ENCODE measurements at places on chromosomes 7 and 10.

- DNase-seq, result no peak
These were observed 486.2 kb upstream of the KLF6 start for GRCh38 chr10:4271193-4271592.

GRCh38 chr7:21251151-21251800 is 176.6 kb upstream of the SP4 start:
- DNase-seq, result no peak

DNA sequence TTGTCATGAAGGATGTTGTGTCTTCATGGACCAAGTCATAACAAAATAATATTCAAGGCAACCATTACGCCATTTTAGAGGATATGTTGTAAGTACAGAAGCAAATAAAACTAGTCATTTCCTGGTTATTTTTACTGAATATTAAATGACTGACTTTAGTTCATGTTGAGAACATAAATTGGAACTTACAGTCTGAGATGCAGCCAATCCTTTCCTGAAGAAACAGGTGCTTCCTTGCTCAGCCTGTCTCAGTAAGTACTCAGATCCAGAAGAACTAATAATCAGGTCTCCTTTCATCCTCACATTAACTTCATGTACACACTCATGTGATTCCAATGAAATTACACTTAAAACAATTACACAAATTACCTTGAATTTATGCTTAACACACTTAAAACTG is 12.3 kb downstream of the SEMA3A start:
- no peak for DNase-seq

DNA sequence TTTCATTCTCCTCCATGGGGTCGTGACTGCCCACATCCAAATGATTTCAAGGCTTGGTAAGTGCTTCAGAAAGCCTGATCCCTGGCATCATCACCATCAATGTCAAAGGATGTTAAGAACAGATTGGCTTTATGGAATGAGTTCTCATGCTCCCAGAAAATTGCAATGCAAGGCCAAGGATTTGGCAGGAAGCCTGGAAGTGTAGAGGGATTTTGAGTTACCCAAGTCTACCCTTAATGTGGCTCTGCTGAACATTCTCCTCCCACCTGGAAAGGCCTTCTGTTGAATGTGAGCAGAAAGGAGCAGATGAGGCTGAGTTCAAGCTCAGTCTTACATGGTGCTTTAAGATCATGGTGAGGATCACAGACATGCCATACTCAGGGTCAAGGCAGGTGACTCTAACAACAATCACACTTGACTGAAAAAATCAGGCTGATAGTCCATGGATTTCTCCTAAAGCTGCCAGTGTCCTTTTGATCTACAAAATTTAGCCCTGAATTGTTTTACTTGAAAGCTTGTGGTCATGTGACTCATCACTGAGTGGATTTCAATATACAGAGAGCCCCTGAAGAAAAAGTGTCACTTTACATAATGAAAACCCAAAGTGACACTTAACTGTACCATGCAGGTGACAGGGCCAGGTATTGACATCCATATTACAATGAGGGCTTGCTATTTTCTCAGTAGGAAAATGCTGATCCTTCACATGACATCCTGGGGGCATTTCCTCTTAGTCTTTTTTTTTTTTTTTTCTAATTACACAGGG is 111.1 kb upstream of the PDLIM1 start:
- DNase-seq, result no peak

GRCh38 chr10:121337427-121337826 is 260.8 kb downstream of the FGFR2 start:
- no peak for DNase-seq

GRCh38 chr7:12713625-12714378 is 26.4 kb downstream of the ARL4A start:
- no peak for DNase-seq

- no peak for DNase-seq
These were observed 73.0 kb downstream of the PLXDC2 start for GRCh38 chr10:19889256-19889655.

- peak; percentile 48 for DNase-seq
These were observed 41.3 kb upstream of the SRPK2 start for GRCh38 chr7:105429746-105430612.

DNA sequence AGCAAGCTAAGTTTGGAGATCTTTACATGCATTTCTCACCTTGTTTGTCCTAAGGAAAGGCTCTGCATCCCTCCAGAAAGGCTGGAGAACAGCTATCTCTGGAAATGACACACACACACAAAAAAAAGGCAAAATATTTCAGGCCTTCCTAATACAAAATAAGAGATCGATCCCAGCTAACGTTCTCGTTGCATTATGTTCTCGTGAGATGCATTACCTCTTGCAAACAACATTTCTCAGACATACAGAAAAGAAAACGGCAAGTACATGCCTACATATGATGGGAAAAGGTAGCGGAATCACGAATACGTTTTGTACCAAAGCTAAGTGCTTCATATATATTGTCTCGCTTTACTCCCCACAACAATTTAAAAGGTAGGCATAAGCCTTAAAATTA is 488 bp downstream of the MTERF1 start:
- DNase-seq, result no peak

DNA sequence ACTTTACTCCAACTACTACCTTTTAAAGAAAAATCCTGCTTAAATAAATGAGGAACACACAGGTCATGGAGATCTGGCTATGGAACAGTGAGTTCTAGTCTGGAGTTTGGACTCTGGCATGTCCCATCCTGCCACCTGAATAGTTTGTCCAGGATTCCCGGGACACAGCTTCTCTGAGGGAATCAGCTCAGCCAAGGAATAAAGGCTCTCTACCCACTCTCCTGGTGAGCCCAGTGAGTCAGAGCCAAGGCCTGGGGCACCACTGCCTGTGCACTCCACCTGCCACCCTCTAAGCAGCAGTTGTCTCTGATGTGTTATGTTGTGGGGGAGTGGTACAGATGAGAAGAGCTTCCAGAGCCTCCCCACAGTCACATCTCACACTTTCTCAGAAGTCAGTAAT is 113.5 kb downstream of the HTR5A start:
- DNase-seq, result no peak

- no peak for DNase-seq
These were observed 38.2 kb upstream of the SLC29A3 start for GRCh38 chr10:71280825-71281224.

- no peak for DNase-seq
These were observed 7.3 kb downstream of the EVX1 start for GRCh38 chr7:27249724-27250556.

DNA sequence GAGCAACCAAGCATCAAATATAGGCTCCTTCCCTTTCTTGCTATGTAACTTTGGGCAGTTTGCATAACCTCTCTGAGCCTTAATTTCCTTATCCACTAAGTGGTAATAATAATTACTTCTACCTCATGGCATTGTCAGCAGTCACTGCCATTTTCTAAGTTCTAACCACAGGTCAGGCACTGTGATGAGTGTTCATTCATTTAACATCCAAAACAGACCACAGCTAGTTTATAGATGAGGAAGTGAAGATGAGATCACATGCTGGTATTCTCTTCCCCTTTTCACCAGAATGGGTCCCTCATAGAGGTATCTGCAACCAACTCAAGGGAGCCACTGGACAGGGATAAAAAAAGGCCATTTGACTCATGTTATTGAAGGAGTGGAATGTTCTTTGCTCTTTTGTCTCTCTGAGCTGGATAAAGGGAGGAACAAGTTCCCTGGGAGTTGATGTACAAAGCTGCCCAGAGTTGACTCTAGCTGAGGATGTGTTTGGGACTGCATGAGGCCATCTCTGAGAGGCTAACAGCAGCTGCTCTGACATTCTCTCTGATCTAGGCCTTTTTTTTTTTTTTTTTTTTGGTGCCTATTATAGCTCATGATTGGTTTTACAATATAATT is 65.0 kb downstream of the DNAJC12 start:
- peak; percentile 67 for DNase-seq

DNA sequence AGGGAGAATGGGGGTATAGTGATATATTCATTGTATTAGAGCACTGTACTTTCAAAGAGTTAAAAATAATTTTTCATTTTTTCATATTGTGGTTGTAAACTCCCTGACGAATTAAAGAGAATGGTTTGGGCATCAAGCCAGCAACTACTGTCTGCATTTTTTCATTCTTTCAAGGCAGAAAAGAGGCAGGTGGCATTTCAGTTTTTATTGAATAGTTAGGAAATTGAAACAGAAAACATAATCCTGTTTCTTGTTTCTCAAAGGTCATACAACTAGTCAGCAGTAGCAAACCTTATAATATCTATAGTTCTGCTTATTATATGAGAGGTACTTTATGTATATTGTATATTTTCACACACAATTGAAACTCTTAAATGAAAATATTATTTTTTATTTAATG is 303.9 kb upstream of the KCND2 start:
- no peak for DNase-seq

DNA sequence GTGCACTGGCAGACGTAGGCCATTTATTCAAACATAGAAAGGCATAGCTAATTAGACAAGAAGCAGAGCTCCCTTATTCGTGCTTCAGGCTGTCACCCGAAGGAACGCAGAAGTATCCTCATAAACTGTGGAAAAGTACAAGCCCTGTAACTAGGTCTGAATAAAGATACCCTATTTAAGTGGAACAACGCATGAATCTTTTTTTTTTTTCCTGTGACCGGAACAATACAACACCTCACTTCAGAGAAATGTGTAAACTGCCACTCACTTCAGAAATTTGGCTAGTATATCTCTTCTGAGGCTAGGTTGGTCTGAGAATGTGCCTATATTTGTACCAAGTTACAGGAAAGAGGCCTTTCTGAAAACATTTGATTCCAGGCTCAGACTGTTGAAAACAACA is 8.0 kb upstream of the CSTF2T start:
- no peak for DNase-seq

- no peak for DNase-seq
These were observed 381.7 kb downstream of the DNAJB6 start for GRCh38 chr7:157718303-157719007.

- no peak for DNase-seq
These were observed 43.0 kb downstream of the CXCL12 start for GRCh38 chr10:44341886-44342285.

DNA sequence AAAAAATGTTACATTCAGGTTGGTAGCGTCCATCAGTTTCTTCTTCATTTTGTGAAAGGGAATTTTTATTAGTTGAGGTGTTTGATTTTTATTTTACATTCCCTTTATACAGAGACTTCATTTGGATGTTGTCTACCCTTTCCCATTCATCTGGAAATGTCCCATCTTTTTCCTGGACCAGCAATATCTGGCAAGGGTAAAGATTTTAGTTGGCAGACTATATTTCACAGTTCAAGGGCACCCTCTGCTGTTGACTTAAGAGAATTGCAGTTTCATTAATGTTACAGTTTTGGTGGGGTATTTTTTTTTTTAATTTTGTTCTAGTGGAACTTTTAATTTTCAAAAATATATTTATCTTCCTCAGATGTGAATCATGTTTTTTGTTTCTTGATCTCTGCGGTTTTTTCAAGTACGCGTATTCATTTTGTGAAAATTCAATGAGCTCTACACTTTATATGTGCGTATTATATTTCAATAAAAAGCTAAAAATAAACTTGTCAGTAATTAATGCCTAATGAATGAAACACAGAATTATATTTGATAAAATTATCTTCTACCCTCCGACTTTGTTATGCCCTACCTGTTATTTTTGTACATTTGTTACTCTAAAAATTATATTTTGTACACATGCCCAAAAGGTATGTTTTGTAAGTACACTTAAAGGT is 97.9 kb upstream of the KLF14 start:
- DNase-seq, result peak; percentile 25
